ENCODE measurements at places on chromosomes 13 and 19.

GRCh38 chr19:3270902-3271301 lies 46.4 kb downstream of the CELF5 start:
- peak; percentile 58 for DNase-seq

- DNase-seq, result peak; percentile 11
Observed at GRCh38 chr19:52297601-52298364, 814 bp downstream of the ZNF480 start.

DNA sequence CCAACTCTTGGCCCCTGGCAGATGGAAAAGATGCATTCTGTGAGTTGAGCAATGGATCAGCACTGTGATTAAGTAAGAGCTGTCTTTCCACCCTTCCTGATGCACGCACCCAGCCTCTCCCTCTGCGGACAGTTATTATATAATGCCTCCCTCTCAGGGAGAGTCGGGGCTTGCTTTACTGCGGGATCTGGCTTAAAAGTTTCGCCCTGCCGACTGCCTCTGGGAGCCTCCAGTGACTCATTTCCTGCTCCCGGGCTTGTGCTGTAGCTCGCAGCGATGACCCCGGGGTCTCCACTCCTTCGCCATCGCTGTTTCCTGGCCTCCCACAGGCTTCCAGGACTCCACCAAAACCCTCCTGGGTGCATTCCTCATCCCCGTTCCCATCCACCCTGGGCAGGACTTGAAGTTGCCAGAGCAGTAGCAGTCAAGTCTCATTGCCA lies 107.4 kb upstream of the SLC7A1 start:
- no peak for DNase-seq

- no peak for DNase-seq
Observed at GRCh38 chr13:93398167-93399035, 171.8 kb downstream of the GPC6 start.

Measured in activated CD4-positive, alpha-beta memory T cell treated with anti-CD3 and anti-CD28 coated beads for 36 hours (primary cell).